Effector CD4-positive, alpha-beta T cell (primary cell): ENCODE measurements at places on chromosomes 11 and 22.

- no peak for DNase-seq
Measured at GRCh38 chr11:766106-766935, 11.0 kb downstream of the GATD1 start.

- no peak for DNase-seq
Measured at GRCh38 chr11:95911369-95911759, 12.5 kb downstream of the MTMR2 start.

GRCh38 chr11:4464216-4465159 lies 15.4 kb downstream of the OR52K2 start:
- no peak for DNase-seq

GRCh38 chr11:73210916-73211667 lies 7.0 kb upstream of the P2RY2 start:
- no peak for DNase-seq

DNA sequence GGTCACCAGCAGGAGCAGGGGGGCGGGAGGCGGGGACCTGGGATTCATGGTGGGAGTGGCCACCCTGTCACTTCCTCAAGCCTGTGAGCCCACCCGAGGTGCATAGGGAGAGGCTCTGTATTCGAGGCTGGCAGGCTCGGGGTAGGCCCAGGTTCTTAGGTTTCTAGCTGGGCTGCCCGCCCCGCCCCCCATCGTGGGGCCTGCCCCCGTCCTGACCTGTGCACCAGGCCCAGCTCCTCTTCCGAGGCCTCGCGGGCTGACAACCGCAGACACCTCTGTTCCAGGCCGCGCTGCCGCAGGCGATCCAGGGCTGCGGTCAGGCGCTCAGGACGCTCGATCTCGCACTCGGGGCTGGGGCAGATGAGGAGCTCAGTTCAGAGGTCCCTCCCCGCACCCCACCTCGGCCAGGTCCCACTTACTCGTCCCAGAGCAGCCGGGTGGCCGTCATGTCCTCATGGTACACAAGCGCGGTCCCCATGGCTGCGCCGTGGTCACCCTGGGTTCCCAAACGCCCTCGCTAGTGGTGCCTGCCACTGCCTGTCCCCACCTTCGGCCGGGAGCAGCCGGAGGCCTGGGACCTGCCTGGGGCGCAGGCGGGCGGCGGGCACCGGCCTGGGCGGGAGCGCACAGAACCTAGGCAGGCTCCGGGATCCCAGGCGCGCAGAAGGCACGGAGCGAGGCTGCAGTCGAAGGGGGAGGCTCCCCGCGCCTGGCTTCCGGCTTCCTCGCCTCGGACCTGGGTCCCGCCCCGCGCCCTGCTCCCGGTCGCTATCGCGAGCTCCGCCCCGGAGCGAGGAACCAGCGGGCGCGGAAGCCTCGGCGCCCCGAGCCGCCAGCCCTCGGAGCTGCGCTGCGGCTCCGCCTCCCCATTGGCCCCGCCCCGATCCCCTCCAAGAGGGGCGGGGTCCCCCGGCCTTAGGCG lies at the start of gene HDAC10:
HDAC10 (minus strand) TSS at position 711 of the 922 bp plus-strand sequence; CDS start at position 478, 233 bp downstream.
- DNase-seq = peak; percentile 68

GRCh38 chr11:18071098-18071705 lies 25.1 kb upstream of the TPH1 start:
- DNase-seq = no peak

DNA sequence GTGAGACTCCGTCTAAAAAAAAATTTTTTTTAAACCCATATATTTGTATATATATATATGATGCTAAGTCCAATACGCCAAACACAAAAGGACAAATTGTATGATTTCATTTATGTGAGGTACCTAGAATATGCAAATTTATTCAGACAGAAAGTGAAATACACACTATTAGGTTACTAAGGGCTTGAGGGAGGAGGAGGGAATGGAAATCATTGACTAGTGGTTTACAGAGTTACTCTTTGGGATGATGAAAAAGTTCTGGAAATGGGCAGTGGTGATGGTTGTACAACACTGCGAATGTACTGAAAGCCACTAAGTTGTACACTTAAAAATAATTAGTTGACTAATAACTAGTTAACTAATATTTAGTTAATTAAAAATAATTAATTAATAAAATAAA lies 36.2 kb upstream of the FGF3 start:
- no peak for DNase-seq
